ENCODE measurements at places on chromosomes 7 and 10.

DNA sequence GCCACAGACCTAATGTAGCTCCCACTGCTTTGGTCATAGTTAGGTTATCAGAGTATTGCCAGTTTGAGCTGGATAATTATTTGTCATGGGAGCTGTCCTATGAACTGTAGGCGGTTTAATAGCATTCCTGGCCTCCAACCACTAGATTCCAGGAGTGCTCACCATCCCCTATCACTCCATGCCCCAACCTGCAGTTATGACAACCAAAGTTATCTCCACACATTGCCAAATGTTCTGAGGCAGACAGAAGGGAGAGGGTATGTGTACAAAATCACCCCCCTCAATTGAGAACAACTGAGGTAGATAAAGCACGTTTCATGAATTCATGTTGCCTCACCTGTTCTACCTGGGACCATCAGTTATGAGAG, 119.0 kb upstream of the CACUL1 start:
- no peak for ATAC-seq

DNA sequence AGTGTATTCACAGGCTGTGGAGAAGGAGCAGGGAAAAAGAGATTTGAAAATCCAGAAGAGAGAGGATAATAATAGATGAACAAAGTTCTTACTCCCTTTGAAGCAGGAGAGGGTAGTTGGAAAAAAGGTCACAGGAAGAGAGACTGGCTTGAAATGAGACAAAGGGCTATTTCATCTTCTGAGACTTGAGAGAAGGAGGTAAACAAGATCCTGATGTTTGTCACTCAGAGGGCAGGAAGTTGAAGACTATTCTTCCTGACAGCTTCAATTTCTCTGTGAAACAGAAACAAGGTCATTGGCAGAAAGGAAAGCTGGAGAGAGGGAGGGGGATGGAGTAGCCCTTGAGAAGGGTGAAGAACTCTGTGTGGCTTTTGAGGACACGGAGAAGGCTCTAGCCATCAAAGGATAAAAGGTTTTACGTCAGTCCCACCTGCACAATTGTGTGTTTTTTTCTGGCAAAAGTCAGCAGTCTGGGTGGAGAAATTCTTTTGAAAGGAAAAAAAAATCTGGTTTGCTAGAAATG, 216.1 kb upstream of the STEAP4 start:
- ATAC-seq: no peak

- ATAC-seq: no peak
Measured at GRCh38 chr7:142771353-142771723, 568 bp downstream of the PRSS2 start.

DNA sequence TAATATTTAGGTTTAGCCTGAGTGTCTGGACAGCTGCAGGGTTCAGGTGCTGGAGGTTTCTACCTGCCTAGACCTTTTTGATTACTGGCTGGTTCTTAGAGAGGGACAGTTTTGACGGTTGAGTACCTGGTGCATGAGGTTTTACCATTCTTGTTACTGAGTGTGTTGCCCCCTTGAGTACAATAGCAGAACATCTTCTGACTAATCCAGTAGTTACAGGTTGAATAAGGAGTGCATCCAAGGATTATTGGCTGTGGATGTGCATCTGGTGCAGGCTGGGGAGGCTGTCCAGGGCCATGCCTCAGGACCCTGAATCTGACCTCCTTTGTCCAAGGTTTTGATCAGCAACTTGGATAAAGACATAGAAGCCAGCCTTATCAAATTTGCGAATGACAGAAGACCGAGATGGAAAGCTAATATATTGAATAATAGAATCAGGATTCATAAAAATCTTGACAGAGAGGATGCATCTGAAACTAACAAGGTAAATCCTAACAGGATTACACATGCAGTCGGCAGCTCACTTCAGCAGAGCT, 23.1 kb downstream of the PLPP4 start:
- ATAC-seq: no peak

- ATAC-seq: no peak
Measured at GRCh38 chr10:114956466-114956865, 18.5 kb downstream of the TRUB1 start.

DNA sequence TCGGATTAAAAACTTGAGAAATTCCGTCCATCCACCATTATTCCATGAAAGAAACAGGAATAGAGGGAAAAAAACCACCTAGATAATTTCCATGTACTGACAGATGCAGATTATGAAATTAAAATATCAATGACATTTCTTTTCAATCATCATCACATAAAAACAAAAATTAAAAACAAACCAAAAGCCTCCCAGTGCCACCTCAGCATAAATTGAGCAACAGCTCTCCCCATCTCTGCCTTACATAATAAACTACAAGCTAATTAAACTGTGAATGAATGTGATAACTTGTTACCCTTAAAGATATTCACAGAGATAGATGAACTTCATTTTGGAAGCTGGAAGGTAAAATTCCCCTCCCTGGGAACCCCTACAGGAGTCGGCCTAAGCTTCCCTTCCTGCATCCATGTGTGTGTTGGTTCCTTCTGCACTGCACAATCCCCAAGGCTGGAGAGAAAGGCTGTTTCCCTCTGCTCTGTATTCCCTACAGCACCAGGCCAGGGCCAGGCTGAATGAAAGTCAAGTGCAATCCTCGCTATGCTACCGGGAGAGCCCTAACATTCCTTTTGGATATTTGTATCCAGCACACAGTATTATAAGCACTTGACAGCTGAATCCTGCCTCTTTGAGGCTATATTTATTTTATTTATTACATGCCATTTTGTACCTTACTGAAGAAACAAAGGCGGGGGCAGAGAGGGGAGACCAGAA, 8.1 kb downstream of the CCDC6 start:
- ATAC-seq: peak; percentile 54

- no peak for ATAC-seq
Measured at GRCh38 chr10:75513292-75513885, 82.0 kb downstream of the LRMDA start.
